ENCODE measurements at places on chromosomes 2 and 18.

DNA sequence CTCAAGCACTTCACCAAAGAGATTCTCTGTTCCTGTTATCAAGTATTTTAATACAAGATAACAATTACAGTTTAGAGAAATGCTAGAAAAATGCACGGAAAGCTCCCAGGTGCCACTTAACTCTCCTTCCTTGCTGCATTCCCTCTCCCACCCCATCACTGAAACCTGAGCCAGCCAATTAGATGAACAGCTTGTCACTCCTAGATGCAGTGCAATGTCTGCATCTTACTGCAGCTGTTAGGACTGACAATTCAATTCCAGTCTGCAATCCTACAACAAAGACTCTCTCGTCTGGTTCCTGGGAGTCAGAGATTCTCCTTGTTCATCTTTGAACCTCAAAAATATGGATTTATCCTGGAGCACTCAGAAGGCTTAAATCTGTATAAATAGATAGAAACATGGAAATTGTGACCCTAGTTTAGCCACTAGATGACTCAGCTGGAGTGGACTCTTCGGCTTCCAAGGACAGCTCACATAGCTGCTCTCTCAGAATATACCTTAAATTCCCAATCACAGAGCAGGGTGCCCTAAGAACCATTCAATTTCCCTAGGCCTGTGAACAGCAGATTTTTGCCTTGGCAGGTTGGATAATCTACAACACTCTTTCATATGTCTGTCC, 311.1 kb downstream of the NRXN1 start:
- DNase-seq = no peak

GRCh38 chr2:69010437-69011194, 2.4 kb upstream of the ANTXR1 start:
- no peak for DNase-seq

- DNase-seq = no peak
Measured at GRCh38 chr2:96967436-96967835, 18.9 kb downstream of the FAM178B start.

- DNase-seq = no peak
Measured at GRCh38 chr18:77560341-77560992, 310.8 kb downstream of the GALR1 start.

- no peak for DNase-seq
Measured at GRCh38 chr2:29596584-29596983, 324.8 kb downstream of the ALK start.

- no peak for DNase-seq
Measured at GRCh38 chr2:176585791-176586190, 316.5 kb downstream of the MTX2 start.

DNA sequence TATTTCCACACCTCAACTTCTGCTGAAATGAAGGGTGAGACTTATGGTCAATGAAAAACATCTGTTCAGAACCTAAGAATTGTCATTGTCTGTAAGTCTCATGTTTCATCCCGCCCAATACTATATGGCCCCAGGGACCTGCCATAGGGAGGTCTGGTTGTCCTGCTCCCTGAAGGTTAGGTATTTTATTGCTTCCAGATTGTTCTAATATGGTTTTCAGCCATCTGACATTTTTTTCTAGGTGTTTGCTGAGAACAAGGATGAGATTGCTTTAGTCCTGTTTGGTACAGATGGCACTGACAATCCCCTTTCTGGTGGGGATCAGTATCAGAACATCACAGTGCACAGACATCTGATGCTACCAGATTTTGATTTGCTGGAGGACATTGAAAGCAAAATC, 7.3 kb downstream of the XRCC5 start:
- DNase-seq = no peak

- no peak for DNase-seq
Measured at GRCh38 chr2:234331566-234331965, 165.3 kb downstream of the ARL4C start.

DNA sequence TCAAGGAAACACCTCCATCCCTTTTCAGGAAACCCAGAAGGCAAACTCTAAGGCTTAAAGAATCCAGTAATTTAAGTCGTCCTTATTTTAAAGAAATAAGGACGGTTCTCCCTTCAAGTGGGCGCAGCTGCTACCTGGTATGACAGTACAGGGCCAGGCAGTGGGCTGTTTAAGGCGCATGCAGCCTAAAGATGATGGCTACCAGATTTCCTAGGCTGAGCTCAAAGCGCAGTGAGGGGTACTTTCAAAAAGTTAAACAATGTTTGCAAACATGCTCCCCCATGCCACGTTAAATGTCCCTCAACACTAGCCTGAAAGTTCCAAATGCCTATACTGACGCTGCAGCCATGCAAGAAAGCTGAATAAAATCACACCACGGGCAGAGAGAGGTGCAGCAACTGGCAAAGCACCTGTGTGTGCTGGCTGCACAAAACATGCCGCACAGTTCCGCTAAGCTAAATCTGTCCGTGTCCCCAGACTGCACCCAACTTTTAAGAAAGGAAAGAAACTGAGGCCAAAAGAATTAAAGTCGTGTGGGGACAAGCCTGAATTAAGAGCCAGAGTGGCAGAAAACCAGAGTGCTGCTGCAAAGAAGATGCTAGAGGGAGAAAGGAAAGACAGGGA, 583 bp downstream of the HIBCH start:
- no peak for DNase-seq

- no peak for DNase-seq
Measured at GRCh38 chr2:36562973-36563532, 34.9 kb downstream of the FEZ2 start.

- DNase-seq = peak; percentile 35
Measured at GRCh38 chr2:68185541-68186164, 28.0 kb downstream of the PNO1 start.

DNA sequence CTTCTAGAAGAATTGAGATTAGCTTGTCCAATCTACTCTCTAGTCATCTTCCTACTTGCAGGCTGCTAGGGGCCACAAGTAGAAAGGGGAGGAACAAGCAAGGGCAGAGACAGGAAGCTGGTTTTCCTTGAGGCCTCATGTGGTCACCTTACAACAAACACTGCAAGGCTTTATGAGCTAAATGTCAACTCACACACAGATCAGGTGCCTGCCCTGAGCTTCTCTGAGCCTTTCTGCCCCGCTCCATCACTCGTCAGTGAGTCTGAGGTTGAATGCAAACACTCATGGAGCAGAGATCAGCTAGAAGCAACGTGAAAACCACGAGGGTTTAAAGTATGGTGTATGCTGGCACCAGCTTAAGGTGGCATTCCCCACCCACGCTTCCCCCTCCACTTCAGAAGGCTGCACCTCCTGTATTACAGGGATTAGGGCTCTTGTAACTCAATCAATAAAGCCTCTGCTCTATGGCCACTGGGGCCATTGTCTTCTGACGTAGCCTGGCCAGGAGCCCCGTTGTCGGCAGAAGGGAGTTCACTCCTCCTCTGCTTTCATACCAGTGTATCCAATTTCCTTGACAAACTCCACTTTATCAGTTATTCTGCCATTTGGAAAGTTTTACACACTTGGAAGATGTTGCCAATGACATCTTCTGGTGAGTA, 5.4 kb upstream of the CRYGC start:
- DNase-seq = no peak

- DNase-seq = no peak
Measured at GRCh38 chr18:3648641-3649040, 198.7 kb downstream of the TGIF1 start.

DNA sequence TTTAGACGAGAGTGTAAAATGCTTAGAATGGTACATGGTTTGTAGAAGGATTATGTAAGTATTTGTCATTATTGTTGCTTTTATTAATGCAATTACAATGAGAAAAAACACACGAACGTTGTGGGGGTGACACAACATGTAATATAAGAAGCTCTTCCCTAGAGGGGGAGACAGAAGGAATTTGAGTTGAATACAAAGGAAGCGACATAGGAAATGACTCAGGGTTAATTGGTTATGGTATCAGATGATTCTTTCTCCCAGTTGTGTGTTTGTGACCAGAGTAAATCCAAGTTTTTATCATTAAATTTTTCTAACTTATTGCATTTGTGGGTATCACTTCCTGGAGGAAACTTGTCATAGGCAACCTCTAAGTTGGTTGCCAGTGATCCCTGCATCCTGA, 625.6 kb upstream of the CDH2 start:
- DNase-seq = no peak

DNA sequence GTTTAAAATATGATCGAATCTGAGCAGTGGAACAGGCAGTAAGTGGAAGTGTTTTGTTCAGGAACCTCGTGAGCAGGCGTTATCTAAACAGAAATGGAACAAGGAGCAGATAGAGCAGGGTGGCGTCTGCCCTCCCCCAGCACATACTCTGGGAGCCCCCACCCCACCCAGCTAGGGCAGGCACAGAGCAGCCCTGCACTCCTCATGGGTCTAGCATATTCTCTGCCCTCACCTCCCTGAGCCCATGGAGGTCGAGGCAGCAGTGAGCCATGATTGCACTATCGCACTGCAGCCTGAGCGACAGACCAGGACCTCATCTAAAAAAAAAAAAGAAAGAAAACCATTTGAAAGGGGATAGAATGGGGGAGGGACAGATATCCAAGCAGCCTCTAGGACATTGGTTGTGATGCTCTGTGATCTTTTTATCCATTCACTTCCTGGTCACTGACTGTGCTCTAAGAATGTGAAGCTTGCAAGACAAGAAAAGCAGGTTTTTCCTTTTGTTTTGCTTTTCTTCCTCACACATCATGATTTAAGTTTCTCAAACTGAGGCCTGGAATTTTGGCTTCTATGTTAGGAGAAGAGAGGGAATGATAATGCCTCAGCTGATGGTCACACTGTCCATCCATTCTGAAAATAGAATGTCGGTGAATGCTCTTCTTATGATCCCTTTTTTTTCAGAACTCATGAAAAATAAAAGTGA, 3.1 kb downstream of the MLPH start:
- no peak for DNase-seq

- DNase-seq = no peak
Measured at GRCh38 chr2:105573490-105573889, 171.2 kb upstream of the NCK2 start.

- DNase-seq = no peak
Measured at GRCh38 chr2:23385748-23386338, 864 bp downstream of the KLHL29 start.

- no peak for DNase-seq
Measured at GRCh38 chr18:64032312-64032711, 62.4 kb downstream of the SERPINB8 start.

DNA sequence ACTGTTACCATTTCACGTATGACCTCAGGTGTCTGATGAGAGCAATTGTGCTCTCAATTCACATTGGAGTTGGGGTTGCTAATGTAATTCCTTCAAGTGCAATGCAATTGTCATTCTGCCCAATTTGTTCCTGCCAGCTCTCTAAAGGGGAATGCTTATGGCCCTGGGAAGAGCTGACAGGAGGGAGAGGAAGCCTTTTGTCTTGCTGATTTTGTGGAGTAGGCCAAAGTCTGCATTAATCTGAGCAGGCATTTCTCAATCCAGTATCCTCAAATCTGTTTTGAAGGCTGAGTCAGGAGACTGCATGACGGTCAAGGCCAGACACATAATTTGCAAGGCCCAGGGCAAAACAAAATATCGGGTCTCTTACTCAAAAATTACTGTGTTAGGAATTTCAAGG, 326.4 kb upstream of the SPHKAP start:
- DNase-seq = no peak

- no peak for DNase-seq
Measured at GRCh38 chr18:76474824-76475223, 20.2 kb downstream of the ZNF516 start.

GRCh38 chr2:11133936-11134320, 21.3 kb upstream of the SLC66A3 start:
- no peak for DNase-seq

DNA sequence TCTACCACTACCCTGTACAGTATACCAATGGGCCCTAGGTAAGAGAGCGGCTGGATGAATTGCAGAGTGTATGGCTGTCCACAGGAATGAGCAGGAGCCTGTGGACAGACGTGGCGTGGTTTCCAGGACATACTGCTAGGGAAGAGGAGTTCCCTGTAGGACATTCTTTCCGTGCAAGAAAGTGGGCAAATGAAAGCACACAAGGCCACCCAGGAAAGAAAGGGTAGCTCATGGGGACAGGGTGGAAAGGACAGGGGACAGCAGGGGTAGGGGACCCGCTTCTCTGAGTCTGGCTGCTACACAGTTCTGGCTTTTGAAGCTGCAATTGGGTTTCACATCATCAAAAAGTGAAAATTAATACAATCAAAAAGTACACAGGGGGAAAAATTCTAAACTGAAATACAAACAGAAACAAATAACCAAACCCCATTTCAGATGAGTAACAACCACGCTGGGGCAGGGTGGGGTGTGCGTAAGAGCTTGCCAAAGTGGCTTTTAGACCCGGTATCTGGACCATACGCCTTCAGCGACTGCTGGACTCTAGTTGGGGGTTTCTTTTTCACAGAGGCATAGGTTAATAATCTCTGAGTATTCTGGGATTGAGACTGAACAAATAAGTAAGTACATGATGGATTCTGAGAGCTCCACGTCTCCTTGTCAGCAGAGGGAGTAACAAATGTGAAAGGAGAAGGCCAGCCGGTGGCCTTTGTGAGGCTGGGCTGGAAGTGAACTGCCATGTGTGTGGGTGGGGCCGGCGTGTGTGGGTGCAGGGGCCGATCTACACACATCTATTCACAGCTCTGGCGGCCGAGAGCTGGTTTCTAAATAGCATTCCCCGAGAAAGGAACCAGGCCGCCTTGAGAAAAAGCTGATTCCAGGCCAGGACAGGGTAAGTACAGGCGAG, 84.0 kb downstream of the HDAC4 start:
- no peak for DNase-seq

- no peak for DNase-seq
Measured at GRCh38 chr2:68246396-68246795, 5.9 kb downstream of the PPP3R1 start.

- no peak for DNase-seq
Measured at GRCh38 chr2:213057977-213058376, 93.4 kb downstream of the IKZF2 start.

DNA sequence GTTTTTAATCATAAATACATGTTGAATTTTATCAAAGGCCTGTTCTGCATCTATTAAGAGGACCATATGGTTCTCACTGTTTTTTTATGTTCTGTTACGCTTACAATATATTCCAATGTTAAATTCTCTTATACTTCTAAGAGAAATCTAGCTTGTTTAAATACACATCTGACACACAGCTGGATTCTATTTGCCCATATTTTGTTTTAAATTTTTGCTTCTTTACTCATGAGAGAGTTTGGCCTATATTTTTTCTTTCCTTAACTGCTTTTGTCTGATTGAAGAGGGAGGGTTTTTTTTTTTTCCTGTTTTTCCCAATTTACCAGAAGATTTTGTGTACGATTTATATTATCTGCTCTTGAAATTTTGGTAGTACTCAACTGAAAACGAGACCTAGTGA, 34.9 kb downstream of the RNF144A start:
- DNase-seq = no peak

GRCh38 chr18:3255611-3256165, 6.2 kb upstream of the MYL12B start:
- no peak for DNase-seq

Measured in stimulated activated CD8-positive, alpha-beta memory T cell treated with anti-CD3 and anti-CD28 coated beads, Interleukin-15, amount 100 ng/mL, for 24 hours (primary cell).